ENCODE measurements at places on chromosomes 2 and 18.

DNA sequence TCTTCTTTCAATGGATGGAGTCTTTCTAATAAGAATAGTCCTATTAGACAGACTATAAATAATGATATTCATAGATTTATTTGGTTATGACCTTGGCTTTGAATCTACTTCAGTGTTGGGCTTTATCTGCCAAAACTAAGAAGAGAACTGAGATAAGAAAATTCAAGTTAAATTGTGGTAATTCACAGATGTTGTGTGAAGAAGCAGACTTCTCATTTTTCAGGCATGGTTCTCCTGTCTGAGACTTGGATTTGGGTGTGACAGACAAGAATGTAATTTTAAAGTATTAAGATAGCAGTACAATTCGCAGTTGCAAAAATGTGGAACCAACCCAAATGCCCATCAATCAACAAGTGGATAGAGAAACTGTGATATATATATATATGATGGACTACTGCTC, 124.7 kb downstream of the QPCT start:
- no peak for DNase-seq

GRCh38 chr2:160621748-160622147, 128.1 kb upstream of the RBMS1 start:
- DNase-seq: no peak

- peak; percentile 65 for DNase-seq
These were observed 88.0 kb downstream of the ACTR3 start for GRCh38 chr2:113977660-113978523.

- no peak for DNase-seq
These were observed 161.4 kb downstream of the METTL4 start for GRCh38 chr18:2409906-2410305.

- DNase-seq: no peak
These were observed 146.3 kb upstream of the TWIST2 start for GRCh38 chr2:238701341-238702206.

DNA sequence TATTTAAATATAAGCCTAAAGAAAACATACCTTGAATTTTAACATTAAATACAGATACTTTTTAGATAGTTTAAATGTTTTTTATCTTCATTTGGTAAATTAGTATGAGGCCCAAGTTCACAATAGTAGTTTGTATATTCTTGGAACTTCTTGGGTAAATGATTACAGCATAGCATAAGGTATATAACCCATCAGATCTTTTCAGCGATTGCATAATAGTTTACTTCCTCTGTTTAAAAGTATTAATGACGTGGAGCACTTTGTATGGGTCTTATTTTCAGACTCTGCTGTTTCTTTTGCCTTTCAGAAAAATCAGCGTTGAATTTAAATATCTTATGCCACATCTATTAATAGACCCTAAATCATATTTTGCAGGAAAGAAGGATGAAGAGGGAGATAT, 60.2 kb downstream of the CHRNA1 start:
- no peak for DNase-seq

DNA sequence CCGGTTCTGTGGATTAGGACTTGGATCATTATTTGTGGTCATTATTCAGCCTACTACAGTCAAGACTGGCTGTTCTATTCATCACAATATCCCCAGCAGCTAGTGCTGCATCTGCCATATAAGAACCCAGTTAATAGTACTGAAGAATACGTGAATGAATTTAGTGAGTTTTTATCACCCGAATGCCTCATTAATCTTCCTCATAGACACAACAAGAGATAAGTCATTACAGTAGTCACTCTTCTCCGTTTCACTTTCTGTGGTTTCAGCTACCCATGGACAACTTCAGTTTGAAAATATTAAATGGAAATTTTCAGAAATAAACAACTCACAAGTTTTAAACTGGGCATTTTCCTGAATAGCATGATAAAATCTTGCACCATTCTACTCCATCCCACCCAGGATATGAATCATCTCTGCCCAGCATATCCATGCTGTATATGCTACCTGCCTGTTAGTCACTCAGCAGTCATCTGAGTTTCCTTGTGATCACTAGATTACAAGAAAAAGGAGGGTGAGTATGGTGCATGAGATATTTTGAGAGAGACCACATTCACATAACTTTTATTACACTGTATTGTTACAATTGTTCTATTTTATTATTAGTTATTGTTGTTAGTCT, 363.7 kb upstream of the CHAC2 start:
- no peak for DNase-seq

GRCh38 chr18:55326134-55326533, 261.9 kb downstream of the TCF4 start:
- no peak for DNase-seq

DNA sequence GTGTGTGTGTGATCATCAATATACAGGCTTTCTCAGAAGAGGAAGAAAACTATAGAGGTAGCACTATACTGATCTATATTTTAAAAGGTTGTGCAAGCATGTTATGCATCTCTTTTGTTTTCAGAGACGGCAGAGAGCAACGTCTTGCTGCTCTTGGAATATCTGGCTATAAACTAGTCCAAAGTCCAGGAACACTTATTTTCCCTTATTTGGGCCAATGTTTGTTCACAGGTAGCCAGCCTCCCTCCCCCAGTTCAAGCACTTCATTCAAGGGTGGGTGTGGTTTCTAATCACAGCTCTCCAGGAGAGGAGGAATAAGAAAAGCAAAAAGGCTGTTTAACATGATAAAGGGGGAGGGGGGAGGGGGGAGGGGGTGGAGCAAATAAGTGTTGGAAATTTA, 4.2 kb downstream of the FZD5 start:
- DNase-seq: no peak

DNA sequence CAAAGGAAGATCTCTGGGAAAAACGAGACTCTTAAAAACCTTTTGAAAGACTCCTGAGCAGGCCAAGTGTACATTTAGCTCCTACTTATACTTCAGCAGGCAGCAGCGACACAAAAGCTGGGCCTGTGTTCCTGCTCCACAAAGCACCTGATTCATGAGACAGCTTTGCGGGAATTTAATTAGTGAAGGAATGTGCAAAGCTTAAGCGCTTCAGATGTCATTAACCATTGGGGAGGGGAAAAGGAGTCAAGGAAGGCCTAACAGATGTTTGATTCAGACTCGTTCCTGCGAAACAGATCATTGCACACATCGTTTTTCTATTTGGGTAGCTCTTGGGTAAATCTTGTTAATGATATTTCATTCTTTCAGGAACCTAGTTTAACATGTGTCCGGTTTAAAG, 125.9 kb downstream of the MAIP1 start:
- DNase-seq: no peak

DNA sequence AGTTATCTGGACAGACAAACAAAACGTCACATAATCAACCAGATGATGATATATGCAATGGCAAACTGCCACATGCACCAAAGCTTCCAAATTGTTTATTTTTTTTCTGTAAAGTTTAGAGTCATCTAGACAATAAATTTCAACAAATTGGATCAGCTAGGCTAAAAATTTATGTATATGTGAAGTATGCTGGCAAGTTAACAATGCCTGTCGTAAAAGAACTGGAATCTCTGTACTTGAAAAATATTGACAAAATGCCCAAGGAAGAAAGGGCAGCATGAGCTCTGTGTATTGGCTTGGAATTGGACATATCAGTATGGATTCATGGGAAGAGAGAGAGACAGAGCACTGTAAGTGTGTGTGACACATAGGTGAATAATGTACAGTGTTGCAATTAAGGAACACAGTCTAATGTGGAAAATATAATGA, 309.8 kb downstream of the ERBB4 start:
- DNase-seq: no peak

- DNase-seq: no peak
These were observed 22.6 kb upstream of the SULT1C3 start for GRCh38 chr2:108217211-108217610.

DNA sequence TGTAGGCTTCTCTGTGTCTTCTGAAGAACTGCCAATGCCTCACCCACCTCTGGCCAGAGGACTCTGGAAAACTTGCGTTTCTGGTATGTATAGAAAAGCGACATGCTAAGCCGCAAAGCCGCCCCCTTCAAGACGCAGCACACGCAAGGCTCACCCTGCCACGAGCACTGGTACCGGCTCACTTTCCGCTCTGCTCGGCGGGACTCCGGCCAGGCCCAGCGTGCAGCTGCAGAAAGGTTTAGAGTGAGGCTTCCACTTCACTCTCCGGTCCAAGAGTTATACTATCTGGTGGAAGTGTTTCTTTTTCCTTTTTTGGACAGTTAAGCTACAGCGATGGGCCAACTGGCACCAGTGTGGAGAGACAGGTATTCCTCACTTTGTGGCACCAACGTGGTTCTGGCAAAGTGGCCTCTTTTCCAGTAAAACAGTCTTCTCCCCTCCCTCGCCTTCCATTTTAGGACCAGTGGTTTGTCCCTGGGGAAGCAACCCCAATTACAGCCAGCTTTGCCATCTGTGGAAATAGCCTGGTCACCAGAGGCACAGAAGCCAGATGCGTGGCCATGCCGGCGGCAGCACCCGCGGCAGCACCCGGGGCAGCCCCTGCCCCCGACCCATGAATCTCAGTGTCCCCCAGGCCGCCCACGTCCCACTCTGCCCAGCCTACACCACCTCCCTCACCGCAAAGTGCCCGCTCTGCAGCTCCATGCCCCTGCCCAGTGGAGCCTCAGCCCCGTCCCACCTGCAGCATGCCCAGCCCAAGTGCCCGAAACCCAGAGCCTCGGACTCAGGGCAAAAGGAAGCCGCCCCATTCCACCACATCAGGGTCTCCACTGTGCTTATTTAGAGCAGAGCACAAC, 91.6 kb upstream of the CTDP1 start:
- no peak for DNase-seq

DNA sequence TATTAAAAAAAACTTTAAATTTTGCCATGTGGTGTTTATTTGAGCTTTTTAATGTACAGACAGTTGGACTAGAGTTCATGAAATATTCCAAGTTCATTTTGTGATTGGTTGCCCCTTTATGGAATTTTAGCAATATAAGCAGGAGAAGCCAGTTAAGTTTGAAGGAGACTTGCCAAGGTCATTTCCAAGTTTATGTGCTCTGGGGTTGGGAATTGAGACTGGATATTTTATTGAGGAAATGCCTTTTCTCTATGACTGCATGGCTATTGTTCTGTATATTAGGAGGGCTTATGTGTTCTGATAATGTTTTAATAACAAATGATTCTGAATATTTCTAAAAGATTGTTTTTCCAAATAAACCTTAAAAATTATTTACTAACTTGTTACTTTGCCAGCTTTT, 67.0 kb upstream of the TCF4 start:
- DNase-seq: no peak

DNA sequence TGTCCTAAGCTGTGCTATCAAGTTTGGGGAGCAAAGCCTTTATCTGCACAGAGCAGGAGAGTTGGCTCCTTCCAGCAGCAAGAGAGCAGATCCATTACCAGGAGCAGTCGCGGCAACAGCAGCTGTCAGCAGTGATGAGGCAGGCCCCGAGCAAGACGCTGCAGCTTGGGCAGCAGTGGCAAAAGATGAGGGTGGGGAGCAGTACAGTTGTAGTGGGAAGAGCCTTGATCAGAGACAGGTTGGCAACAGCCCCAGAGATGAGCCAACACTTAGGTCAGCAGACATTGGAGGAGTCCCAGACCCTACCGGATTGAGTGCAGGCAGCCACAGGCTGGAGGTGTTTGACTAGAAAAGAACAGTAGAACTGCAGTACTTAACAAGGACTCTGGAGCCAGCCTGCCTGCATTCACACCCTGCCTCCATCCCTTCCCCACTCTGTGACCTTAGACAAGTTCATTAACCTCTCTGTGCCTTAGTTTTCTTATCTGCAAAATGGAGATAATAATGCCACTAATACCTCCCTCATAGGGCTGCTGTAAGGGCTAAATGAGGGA, 117.1 kb upstream of the SERTAD2 start:
- peak; percentile 92 for DNase-seq

GRCh38 chr2:204775766-204776165, 230.5 kb downstream of the PARD3B start:
- DNase-seq: no peak

DNA sequence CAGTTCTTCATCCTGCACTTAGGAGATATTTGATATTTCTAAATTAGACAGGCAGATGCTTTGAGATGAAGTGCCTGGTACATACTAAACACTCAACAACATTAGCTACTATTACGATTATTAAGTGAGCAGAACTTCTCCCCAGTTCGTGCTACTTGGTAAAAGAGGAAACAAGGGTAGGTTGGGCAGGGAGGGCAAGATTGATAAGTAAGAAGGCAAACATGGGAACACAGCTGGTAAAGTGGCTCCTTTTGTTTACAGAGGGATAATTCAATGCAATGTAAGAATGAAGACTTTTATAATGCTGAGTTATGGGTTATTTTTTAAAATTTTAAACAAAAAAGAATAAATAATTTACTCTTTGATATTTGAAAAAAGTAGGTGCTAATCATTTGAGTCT, 15.9 kb upstream of the WIPF1 start:
- DNase-seq: no peak
